Daoy (cell line): ENCODE measurements at places on chromosomes 6 and 20.

DNA sequence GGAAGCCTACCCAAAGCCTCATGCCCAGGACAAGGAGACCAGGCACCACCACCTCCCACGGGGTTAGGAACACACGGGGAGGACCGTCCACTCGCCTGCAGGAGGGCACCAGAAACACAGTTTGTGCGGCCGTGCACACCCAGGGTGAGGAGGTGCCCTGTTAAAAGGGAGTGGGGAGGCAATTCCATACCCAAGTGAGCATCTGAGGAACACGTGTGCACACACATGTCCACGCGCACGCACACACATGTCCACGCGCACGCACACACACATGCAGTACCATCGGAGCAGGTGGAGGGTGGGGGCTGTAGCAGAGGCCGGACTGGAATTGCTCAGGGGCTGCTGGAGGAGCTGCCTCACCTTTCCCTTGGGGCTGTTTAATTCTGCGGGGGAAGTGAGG, 259.4 kb downstream of the TAF4 start:
- DNase-seq = no peak

- no peak for DNase-seq
These were observed 23.3 kb downstream of the SENP6 start for GRCh38 chr6:75624988-75625387.

DNA sequence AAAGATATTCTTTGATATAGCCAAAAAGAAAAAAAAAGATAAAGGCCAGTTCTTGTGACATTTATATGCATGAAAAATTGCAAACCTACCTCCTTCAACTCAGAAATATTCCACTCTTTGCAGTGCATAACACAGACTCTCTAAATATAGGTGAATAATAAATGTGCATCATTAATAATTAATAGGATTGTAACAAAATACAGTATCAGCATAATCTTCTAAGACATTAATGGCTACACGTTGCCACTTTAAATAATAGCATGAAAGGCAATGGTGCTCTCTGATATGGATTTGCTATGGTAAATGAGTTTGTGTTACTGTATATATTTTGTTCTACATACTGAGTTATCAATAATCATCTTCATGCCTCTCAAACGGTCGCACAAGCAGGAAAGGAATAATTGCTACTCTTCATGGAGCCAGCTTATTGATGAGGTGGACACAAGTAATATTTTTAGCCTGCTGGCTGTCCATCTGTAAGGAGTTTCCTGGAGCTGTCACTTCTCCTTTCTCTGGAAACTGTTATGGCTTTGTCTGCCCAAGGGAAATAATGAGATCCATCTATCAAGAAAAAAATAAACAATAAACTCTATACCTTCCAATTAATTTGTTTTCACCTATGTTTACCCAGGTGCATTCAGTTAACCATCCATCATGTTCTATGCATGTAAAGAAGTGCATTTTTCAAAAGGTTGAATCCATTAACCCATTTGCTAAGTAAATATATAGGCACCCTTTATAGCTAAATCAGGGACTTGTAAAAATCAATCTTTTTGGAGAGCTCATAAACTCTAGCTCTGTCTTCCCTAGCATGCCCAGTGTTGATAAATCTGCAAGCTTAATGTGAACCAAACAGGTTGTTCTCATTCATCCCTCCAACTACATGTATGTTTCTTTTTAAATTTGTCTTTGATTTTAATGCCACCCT, 253.0 kb downstream of the NKAIN2 start:
- DNase-seq = no peak

GRCh38 chr6:90121982-90122381, 174.7 kb downstream of the BACH2 start:
- DNase-seq = peak; percentile 61

DNA sequence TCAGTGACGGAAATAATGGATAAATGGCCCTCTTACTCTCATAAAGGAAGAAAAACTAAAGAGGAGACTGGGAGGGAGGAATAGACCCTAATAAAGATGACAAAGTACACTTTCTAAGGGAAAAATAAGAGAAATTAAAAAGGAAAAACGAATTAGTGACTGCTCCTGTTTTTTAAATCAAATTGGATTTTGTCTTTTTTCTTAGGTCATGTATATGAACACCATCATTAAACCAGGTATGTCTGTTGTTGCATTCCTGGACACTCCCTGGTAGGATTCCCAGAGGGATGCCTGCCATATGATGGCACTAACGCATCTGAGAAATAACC, 59.4 kb upstream of the BTN3A2 start:
- DNase-seq = no peak

DNA sequence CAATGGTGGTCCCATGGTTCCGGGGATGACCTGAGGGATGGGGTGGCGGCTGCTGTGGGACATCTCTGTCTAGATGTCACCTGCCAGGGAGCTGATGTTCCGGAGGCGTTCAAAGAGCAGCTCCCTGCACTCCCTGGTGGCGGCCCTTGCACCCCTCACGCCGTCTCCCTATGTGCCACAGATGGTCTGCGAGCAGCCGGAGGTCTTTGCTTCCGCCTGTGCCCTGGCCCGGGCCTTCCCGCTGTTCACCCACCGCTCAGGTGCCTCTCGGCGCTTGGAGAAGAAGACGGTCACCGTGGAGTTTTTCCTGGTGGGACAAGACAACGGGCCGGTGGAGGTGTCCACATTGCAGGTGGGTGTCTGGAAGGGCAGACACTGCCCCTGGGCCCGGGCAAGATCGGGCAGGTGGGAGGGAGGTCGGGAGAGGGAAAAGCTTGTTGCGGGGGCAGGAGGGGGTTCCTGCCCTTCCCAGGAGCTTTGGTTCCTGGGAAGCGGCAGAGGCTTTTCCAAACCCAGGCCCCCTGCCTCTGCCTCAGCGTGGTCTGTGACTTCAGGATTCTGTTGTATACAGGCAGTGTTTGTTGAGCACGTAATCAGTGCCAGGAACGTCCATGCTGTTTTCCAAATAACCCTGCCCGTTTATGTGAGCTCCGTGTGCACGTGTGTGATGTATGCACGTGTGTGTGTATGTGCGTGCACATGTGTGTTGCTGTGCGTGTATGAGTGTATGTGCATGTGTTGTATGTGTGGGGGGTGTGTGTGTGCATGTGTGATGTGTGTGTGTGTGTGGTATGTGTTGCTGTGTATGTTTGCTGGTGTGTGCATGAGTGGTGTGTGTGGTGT, 1.9 kb downstream of the NPEPL1 start:
- no peak for DNase-seq
